ENCODE measurements at places on chromosomes 5 and 9.
A peak's percentile ranks its signal among the peaks of the same experiment; 100 is the strongest.

DNA sequence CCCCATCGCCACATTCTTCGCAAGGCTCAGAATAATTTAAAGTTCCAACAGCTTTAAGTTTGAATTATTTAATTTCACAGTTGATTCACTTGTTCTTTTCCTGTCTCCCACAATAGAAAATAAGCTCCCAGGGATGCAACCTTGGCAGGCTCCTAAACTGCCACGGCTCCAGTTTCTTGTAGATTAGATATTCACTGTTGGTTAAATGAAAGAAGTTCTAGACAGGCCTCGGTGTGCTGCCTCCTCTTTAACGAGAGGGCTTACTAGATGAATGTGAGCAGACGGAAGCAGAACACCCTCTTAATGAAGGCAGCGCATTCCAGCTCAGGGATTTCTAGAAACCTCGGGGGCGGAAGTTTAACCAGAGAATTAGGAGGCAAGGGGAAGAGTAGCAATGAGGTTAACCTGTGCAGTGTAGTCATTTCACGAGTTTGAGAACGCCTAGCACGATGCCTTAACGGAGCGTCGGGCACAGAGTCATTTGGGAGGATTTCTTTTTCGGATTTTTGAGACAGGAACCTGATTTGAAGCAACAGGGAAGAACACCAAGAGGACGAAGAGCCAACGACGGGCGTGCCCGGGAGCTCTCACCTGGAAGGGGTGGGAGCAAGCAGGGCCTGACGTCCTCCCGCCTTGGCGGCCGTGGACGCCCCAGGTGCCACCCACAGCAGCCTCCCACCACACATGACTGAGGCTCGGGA lies 637 bp upstream of the SMC5 start:
- DNase-seq: no peak

- no peak for DNase-seq
Observed at GRCh38 chr5:135890296-135890695, 5.3 kb downstream of the IL9 start.

DNA sequence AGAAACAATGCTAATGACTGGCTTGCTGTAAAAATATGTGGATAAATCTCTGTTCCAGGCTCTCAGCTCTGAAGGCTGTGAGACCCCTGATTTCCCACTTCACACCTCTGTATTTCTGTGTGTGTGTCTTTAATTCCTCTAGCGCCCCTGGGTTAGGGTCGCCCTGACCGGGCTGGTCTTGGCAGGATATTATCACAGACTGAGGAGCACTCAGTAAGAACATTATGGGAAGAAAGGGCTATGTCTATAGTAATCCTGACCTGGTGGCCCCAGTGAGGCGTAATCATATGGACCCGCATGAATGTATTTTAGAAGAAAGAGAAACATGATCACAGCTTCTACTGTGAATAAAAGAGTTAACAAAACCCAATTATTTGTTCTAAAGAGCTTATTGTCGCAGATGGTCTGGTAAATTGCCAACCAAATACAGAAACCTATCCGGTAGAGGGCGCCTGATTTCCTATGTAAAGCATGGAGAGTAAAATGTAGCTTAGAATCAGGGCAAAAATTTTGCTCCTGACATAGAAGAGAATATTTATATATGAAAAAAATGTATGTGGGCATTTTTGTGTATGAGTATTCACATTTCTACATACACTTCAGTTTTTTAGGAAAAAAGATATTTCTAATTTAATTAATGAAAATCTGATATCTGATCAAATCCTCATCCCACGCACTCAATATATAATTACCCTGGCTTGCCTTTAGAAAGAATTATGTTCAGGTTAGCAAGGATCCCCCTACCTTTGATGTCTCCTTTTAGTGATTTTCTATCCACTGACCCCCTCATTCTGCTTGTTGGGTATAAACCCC lies 5.8 kb upstream of the IFNA1 start:
- no peak for DNase-seq

DNA sequence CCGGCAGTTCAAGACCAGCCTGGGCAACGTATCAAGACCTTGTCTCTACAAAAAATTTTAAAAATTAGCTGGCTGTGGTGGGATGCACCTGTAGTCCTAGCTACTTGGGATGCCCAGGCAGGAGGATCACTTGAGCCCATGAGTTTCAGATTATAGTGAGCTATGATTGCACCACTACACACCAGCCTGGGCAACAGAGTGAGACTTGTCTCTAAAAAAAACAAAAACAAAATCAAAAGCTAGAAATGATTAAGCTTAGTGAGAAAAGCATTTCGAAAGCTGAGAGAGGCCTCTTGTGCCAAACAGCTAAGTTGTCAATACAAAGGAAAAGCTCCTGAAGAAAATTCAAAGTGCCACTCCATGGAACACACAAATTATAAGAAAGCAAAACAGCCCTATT lies 4.8 kb downstream of the FAM151B start:
- DNase-seq: no peak

DNA sequence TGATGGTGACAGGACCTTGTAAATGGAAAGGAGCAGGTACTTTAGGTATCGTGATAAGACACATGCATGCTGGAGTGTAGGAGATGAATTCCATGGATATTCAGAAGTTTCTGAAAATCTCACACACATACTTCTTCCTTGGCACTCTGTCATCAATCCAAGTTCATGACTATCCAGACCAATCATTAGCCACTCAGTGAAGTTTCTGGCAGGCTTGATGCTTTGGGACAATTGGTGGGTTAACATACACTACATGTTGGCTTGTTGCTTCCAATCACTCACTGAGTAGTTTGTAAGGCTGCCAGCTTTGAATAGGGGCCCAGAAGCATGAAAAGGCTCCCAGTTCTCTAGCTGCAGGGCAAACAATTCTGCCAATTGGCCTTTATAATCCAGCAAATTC lies 147.6 kb downstream of the CEMIP2 start:
- no peak for DNase-seq

- DNase-seq: no peak
Observed at GRCh38 chr9:137682428-137683105, 63.8 kb downstream of the EHMT1 start.

- DNase-seq: no peak
Observed at GRCh38 chr9:125964702-125965225, 217.6 kb downstream of the PBX3 start.

DNA sequence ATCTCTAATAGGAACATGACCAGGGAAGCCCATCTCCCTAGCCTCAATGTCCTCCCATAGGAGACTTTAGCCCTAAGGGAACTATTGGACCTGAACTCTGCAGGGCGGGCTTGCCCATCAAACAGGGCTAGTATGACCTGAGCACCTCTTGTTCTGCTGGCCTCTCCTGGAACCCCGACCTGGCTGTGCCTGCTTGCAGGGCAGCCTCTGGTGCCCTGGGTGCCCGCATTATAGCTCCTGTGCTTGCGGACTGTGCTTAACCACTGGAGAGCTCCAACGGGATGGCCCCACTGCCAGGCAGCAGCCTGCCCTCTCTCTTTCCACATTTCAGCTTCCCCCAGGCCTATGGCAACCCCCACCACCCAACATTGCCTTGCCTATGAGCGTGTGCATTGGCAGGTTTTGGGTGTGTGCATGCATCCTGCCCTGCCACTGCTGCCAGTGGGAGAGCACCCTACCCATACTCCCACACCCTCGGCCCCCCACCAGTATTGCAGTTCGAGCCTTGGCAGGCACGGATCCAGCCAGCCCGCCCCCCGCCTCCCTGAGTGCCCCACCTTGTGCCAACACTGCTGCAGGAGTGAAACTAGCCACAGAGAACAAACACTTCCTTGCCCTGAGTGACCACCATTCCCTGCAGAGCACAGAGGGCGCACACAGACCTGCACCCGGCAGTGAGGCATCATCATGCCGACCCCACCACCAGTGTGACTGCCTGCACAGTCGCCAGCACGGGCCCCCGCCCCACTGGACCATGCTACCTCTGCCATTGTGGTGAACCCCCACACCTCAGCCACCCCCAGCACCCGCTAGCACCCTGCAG lies 1123.8 kb upstream of the CDH6 start:
- DNase-seq: no peak

DNA sequence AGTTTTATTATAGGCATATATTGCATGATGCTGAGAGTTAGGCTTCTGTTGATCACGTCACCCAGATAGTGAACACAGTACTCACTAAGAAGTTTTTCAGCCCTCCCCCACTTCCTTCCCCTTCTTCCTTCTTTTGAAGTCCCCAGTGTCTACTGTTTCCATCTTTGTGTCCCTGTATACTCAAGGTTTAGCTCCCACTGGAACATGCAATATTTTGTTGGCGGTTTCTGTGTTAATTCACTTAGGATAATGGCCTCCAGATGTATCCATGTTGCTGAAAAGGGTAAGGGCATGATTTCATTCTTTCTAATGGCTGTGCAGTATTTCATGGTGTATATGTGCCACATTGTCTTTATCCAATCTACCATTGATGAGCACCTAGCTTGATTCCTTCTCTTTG lies 764.3 kb downstream of the MTRR start:
- no peak for DNase-seq

- no peak for DNase-seq
Observed at GRCh38 chr5:120419127-120419526, 45.0 kb upstream of the PRR16 start.

DNA sequence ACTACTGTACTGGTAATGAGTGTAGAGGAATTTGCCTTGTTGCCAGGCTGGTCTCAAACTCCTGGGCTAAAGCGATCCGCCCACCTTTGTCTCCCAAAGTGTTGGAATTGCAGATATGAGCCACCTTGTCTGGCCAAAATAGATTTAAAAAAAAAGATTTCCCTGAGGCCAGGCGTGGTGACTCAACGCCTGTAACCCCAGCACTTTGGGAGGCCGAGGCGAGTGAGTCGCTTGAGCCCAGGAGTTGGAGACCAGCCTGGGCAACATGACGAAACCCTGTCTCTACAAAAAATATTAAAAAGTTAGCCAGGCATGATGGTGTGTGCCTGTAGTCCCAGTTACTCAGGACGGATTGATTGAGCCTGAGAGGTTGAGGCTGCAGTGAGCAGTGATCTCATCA lies 62.5 kb downstream of the IPO11 start:
- peak; percentile 23 for DNase-seq

- no peak for DNase-seq
Observed at GRCh38 chr9:98790134-98790841, 6.1 kb downstream of the ANKS6 start.

DNA sequence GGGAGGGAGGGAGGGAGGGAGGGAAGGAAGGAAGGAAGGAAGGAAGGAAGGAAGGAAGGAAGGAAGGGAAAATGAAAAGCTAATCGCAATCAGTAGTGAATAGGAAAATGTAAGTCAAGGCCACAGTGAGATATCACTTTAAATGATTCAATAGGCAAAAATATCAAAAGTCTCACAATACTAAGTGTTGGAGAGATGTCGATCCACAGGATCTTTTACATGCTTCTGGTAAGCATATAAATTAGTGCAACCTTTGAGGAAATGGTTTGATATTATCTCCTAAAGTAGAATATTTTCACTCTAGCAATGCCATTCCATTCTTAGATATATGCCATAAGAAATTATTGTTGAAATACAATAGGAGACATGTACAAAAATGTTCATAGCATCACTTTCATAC lies 58.4 kb downstream of the FRMD3 start:
- no peak for DNase-seq

- DNase-seq: no peak
Observed at GRCh38 chr9:26181836-26182235, 503.6 kb upstream of the TUSC1 start.

DNA sequence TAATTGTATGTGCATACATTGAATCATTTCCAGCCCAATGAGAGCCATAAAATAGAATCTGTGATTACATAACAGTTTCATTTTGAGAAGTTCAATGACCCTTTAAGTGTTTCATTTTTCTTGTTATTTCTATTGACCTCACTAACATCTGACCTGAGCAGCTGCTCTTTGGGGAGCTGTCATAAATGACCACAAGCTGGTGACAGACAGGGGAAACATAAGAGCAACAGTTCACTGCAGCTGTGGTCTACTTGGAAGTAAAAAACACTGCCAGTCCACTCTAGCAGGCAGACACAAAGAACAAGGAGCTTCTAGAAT lies 265.4 kb downstream of the DTWD2 start:
- no peak for DNase-seq

- no peak for DNase-seq
Observed at GRCh38 chr5:178292826-178293205, 60.2 kb upstream of the PHYKPL start.

- DNase-seq: peak; percentile 73
Observed at GRCh38 chr5:76818844-76819831, at the start of gene F2RL1. Gene F2RL1, plus strand, starts transcription at chr5:76819030. Its CDS starts 153 bp downstream, at chr5:76819183.

DNA sequence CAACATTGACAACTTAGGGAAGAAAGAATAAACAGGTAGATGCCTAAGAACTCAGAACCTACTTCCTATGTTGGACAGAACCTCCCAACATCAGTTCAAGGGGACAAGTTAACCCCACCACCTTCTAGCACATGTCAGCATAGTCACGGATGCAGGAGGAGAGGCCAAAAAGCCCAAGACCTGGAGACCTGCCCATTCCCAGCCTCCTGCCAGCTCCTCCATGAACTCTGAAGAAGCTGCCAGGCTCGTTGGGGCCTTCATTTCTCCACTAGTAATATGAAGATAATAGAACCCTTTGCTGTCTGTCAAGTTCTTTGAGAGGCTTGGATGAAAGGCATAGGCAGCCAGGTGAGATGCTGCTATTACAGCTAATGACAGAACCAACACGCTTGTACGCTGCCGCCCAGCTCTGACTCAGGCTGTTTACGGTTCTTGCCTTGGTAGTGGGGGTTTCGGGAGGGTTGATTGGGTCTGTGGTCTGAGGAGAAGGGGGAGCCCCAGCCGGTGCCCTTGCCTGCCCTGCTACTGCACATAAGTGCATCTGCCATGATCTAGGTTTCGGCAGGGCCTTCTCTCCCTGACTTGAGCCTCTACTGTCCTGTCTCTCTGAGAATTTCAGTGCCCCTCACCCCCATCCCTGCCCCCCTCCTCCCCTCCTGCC lies 82.2 kb downstream of the NRG2 start:
- no peak for DNase-seq

- no peak for DNase-seq
Observed at GRCh38 chr5:167565189-167565954, 726.1 kb upstream of the WWC1 start.

- no peak for DNase-seq
Observed at GRCh38 chr5:157460921-157461792, 1.1 kb downstream of the NIPAL4 start.

GRCh38 chr5:138654281-138654867 lies 79.2 kb upstream of the HSPA9 start:
- DNase-seq: peak; percentile 34

DNA sequence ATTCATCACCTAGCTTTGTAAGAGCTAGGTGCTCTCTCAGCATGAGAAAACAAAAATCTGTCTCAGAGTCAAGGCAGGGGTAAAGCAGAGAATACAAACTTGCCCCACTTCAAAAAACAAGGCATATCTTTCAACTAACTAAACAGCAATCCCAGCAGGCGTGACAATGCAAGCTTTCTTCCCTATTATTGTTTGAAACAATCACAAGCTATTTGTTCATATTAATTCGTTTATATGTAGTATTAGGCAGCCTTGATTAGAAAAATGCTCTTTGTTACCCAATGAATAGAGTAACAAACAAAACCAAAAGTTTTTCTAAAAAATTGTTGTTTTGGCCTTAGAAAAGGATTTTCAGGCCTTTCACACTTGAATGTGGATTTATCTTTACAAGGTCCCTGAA lies 71.1 kb downstream of the LPAR1 start:
- no peak for DNase-seq

Measured in T1000 (cell line).